ENCODE measurements at places on chromosomes 6 and 20.

DNA sequence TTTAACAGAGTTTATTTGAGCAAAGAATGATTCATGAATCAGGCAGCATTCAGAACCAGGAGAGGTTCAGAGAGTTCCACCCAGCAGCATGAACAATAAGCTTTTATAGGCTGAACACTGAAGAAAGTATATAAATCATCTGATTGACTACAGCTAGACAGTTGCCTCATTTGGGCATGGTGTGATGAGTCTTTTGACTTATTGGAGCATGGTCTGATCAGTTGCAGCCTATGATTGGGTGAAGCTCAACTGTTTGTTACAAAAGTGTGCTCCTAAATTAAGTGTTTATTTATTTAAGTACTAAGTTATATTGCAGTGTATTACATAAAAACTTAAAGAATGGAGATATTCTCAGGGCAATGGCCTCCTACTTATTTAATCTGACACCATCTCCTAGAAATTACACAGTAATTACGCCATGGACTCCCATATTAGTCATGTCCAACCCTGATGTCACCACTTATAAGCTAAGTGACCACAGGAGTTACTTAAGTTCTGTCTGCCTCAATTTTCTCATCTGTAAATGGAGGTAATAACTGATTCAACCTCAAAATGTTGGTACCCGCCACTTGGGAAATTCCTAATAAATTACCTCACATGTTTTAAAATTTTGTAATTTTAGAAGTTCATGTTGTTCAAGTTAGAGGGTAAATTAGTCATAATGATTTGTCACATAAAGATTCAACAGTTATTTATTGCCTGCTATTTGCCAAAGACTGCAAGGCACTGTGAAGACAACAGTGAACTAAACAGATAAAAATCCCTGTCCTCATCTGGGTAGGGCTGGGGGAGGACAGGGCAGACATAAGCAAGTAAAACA is 15.2 kb upstream of the ROS1 start:
- H3K27ac ChIP-seq: no peak overlapping the region
- no peak for DNase-seq
- no peaks in the 10 kb centered on the region for H3K36me3 ChIP-seq
- no peak overlapping the region for H3K4me3 ChIP-seq

- H3K4me1 ChIP-seq: peaks cover 2% of the 10 kb centered on the region
- H3K4me3 ChIP-seq: no peak overlapping the region
- H3K36me3 ChIP-seq: no peaks in the 10 kb centered on the region
- DNase-seq: no peak
Observed at GRCh38 chr20:63162206-63162795, 53.6 kb downstream of the YTHDF1 start.

DNA sequence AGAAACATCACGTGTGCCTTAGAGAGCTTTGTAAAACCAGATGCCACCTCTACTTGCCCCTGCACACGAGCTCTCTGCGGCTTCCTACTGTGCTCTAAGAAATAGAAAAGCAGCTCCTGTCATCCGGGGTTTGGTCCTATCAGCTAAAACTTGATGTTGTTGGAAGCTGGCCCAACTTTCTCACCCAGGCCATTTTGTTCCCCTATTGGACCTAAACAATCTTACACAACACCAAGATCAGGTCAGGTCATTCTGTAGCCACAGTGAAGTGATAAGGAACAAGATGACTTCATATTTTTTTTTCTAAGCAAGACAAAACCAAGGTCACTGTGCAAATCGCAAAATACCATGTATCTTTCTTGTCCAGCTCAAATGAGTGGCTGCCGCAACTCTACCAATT is 486.0 kb downstream of the PTPRT start:
- H3K27me3 ChIP-seq: no peaks in the 10 kb centered on the region
- no peaks in the 10 kb centered on the region for H3K4me1 ChIP-seq
- no peak overlapping the region for H3K27ac ChIP-seq
- H3K4me3 ChIP-seq: no peak overlapping the region

- H3K27me3 ChIP-seq: no peaks in the 10 kb centered on the region
- no peak overlapping the region for H3K27ac ChIP-seq
- no peak for DNase-seq
- peaks cover 6% of the 10 kb centered on the region for H3K4me1 ChIP-seq
- H3K36me3 ChIP-seq: peaks cover 34% of the 10 kb centered on the region
Observed at GRCh38 chr6:75689576-75689975, 59.5 kb upstream of the MYO6 start.

DNA sequence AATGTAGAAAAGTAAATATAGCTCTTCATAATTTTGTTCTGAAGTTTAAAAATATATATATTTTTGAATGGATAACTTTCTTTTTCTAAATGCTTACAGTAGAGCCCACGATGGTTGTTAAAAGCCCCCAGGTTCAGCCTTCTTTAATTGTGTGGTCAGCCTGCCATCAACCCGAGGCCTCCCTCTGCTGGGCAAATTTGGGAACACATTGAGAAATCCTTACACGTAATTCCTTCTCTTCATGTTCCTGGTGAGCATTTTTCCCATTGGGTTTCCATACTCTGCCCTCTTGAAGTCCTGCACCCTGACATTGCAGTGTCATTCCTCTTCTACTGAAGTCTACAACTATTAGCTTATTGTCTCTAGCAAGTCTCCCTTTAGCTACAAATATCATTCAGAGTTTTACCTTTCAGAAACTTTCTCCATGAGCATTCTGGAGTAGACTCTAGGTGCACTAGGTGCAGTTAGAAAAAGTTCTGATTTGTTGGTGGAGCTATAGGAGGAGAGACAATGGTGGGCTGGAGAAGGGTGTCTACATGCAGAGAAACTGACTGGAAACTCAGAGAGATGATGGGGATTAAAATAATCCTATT is 40.6 kb downstream of the TRIM38 start:
- no peak overlapping the region for H3K27ac ChIP-seq
- no peaks in the 10 kb centered on the region for H3K27me3 ChIP-seq
- H3K4me3 ChIP-seq: no peak overlapping the region
- H3K36me3 ChIP-seq: no peaks in the 10 kb centered on the region
- H3K4me1 ChIP-seq: peaks cover 10% of the 10 kb centered on the region

DNA sequence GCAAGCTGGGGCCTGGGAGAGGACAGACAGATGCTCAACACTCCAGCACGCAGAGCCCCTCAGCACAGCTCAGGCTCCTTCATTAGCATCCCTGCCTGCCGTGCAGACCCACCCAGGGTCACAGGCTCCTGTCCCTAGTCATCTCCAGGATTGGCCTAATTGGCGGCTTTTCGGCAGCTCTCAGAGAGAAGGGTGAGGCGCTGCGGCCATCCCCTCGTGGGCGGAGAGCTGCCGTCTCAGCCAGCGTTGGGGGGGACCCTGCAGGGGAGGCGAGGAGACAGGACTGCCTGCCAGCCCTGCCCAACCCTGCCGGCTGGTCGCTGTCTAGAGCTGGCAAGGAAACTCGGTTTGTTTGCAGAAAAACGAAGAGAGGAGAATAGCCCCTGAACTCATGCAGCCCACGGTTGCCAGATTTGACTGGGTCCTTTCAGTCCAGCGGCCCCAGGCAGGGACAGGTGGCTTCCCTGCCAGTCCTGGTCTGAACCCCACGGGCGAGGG is 26.8 kb downstream of the BHLHE23 start:
- H3K4me3 ChIP-seq: no peak overlapping the region
- peaks cover 28% of the 10 kb centered on the region for H3K4me1 ChIP-seq
- peaks cover 53% of the 10 kb centered on the region for H3K27me3 ChIP-seq
- DNase-seq: no peak

DNA sequence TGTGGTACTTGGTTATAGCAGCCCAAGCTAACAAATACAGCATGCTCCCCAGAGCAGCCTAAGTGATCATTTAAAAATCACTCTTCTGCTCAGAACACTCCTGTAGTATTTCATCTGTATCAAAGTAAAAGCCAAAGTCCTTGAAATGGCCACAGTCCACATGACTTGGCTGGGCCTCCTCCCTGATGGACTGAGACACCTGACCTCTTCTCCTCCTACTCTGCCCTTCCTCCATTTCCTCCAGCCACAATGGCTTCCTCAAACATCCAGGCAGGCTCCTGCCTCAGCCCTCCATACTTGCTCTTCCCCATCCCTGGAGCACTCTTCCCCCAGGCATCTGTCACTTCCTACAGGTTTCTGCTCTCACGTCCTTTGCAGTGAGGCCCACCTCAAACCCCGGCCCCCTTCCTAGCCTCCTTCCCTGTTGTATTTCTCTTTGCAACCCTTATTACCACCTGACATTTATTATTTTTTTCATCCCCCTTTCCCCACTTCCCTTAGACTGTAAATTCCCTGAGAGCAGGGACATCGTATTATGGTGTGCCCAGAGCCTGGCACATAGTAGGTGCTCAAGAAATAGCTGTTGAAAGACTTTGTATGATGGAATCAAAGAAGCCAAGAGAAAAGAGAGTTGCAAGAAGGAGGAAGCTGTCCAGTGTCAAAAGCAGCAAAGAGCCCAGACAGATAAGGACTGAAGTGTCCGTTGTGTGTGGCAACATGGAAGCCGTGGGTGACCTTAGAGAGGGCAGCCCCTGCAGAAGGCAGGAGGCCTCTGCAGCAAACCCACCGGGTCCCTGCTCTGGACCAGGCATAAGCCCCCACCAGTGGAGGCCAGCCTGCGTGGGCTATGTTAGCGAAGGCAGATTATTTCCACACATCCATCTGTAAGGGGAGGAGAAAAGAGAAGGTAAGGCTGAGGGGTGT is 87.5 kb downstream of the TRERF1 start:
- H3K4me3 ChIP-seq: no peak overlapping the region
- H3K27ac ChIP-seq: peak overlapping the region; percentile 68
- peaks cover 35% of the 10 kb centered on the region for H3K36me3 ChIP-seq
- peaks cover 45% of the 10 kb centered on the region for H3K4me1 ChIP-seq
- no peak for DNase-seq
- H3K27me3 ChIP-seq: no peaks in the 10 kb centered on the region

GRCh38 chr6:100453701-100454521 is 10.8 kb downstream of the SIM1 start:
- no peak overlapping the region for H3K4me3 ChIP-seq

GRCh38 chr6:39077882-39078594 is 29.5 kb downstream of the GLP1R start:
- no peak for DNase-seq
- no peaks in the 10 kb centered on the region for H3K4me1 ChIP-seq
- H3K27ac ChIP-seq: no peak overlapping the region
- no peaks in the 10 kb centered on the region for H3K36me3 ChIP-seq
- H3K27me3 ChIP-seq: no peaks in the 10 kb centered on the region

- H3K36me3 ChIP-seq: no peaks in the 10 kb centered on the region
- H3K4me1 ChIP-seq: peaks cover 1% of the 10 kb centered on the region
- DNase-seq: no peak
- peaks cover 7% of the 10 kb centered on the region for H3K27me3 ChIP-seq
- H3K4me3 ChIP-seq: no peak overlapping the region
- no peak overlapping the region for H3K27ac ChIP-seq
Observed at GRCh38 chr6:41675176-41675775, 37.0 kb downstream of the MDFI start.

DNA sequence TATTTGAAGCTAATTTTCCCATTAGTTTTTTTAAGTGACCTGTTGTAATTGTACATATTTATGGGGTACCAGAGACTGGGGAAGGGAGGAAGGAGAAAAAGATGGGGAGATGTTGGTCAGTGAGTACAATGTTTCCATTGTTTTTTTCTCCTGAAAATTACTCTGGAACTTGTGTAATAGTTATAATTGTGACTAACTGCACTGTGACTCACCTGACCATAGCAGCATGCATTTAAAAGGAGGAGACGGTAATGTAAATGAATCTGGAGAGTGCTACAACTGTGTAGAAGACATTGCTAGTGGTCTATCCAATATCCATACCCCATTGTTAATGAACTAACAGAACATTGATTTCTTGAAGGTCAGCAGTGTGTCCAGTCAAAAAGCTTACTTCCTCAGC is 133.4 kb downstream of the RFPL4B start:
- no peaks in the 10 kb centered on the region for H3K4me1 ChIP-seq
- no peak for DNase-seq
- H3K27me3 ChIP-seq: no peaks in the 10 kb centered on the region
- no peaks in the 10 kb centered on the region for H3K36me3 ChIP-seq
- H3K4me3 ChIP-seq: no peak overlapping the region

- no peaks in the 10 kb centered on the region for H3K36me3 ChIP-seq
- no peak overlapping the region for H3K27ac ChIP-seq
- H3K4me3 ChIP-seq: no peak overlapping the region
- peaks cover 5% of the 10 kb centered on the region for H3K4me1 ChIP-seq
- no peak for DNase-seq
Observed at GRCh38 chr20:24132246-24132645, 143.7 kb upstream of the GGTLC1 start.

GRCh38 chr6:15322781-15323536 is 77.1 kb downstream of the JARID2 start:
- peak overlapping the region; percentile 84 for H3K27ac ChIP-seq
- no peaks in the 10 kb centered on the region for H3K27me3 ChIP-seq
- DNase-seq: no peak
- H3K4me1 ChIP-seq: peaks cover 68% of the 10 kb centered on the region

DNA sequence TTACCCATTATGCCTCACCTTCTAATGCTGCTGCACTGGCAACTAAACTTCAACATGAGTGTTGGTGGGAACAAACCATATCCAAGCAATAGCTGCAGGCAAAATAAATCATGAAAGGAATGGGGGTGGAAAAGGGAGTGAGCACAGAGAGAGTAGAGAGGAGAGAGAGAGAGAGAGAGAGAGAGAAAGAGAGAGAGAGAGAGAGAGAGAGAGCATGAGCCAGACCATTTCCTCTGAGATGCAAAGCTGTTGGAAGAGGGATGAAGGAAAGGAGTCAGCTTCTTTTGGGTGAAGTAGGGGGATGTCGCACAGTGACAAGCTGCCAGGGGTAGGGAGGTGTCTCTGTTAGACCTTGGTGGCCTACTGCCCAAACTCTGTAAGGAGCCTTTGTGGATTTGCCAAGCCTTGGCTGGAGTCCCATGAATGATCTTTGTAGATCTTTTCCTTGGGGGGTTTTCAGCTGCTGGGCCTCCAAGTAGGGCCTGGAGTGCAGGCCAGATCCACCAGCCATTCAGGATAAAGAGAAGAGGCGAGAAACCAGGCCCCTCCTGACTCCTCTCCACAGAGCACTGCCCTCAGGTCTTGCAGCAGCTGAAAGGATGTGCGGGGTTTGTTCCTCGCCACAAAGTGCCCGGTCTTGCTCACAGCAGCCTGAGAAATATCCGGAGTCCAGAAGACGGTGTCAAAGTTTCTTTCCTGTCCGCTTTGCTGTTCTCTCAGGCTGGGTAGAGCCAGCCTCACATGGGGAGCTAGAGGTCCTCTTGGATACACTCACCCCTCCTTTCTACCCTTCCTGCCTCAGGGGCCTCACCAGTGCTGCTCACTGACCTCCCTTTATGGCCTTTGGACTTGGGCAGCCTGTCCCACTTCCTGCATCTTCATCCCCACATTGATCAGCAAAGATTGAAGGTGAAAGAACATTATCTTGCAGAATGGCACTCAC is 17.8 kb downstream of the BTBD3 start:
- DNase-seq: no peak
- H3K27me3 ChIP-seq: no peaks in the 10 kb centered on the region
- H3K4me1 ChIP-seq: no peaks in the 10 kb centered on the region

GRCh38 chr20:19583532-19584175 is 174.4 kb upstream of the RIN2 start:
- peak; percentile 77 for DNase-seq
- no peaks in the 10 kb centered on the region for H3K36me3 ChIP-seq

GRCh38 chr6:4567141-4567540 is 209.1 kb upstream of the CDYL start:
- no peak overlapping the region for H3K27ac ChIP-seq
- no peak for DNase-seq
- no peaks in the 10 kb centered on the region for H3K36me3 ChIP-seq
- no peaks in the 10 kb centered on the region for H3K4me1 ChIP-seq
- no peak overlapping the region for H3K4me3 ChIP-seq
- peaks cover 4% of the 10 kb centered on the region for H3K27me3 ChIP-seq

Data from activated naive CD8-positive, alpha-beta T cell treated with anti-CD3 and anti-CD28 coated beads, Interleukin-2, amount 10 ng/mL, durations not matched to agents 7 days and 5 days (primary cell).